ENCODE measurements at places on chromosomes 7 and 10. TPM values are rescaled to one million over a fixed set of nuclear protein-coding genes. Genes with fewer than 3 reads are reported as not detected.

DNA sequence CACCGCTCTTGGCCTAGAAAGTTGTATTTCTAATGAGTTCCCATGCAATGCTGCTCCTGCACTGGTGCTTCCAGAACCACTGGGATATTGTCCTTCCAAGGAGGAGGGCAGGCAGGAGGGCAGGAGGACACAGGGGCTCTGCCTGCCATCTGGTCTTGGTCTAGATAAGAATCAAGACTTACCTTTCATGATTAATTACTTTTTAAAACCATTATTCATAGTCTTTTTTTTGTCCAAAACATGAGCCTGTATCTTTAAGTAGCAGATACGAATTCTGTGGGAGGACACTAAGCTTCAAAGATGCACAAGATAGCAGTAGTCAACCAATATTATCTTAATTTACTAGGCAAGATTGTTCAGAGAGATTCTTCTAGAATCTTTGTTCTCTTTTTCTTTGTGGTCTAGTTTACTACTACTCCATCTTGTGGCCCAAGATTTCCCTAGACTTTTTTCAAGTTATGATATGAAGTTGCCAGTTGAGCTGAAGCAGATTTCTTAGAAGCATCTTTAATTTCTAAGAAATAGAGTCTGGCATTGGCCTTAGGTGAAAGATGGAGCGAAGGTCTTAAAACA, 57.6 kb downstream of the RBM33 start:
- no peak for DNase-seq

GRCh38 chr7:98213296-98213887, 2.2 kb downstream of the BHLHA15 start:
- DNase-seq = no peak

Gene GSTO1
- 266 TPM for polyA plus RNA-seq

GRCh38 chr10:51608211-51608610, 91.2 kb downstream of the CSTF2T start:
- DNase-seq = no peak

DNA sequence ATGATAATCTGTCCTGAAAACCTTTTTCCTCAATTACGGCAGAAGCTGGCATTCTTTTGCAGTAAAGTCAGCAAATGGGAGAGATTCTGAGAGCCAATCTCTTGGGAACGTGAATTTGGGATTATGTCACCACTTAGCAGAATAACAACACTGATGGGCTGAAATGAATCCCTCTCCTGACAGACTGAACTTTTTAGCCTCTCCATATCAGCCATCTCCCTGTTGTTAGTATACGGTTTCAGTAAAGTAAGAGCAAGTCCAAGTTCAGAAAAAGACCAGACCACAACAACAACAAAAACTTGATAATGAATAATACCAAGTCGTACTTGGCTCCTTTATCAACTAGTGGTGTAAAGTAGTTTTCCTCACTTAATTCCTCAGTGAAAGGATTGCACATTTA, 1048.8 kb downstream of the GATA3 start:
- no peak for DNase-seq

GRCh38 chr10:125016123-125016522, 74.2 kb downstream of the ZRANB1 start:
- no peak for DNase-seq

Gene CYP2C19
- 72.2 TPM for polyA plus RNA-seq

GRCh38 chr10:51273574-51273973, 199.3 kb downstream of the PRKG1 start:
- DNase-seq = no peak

DNA sequence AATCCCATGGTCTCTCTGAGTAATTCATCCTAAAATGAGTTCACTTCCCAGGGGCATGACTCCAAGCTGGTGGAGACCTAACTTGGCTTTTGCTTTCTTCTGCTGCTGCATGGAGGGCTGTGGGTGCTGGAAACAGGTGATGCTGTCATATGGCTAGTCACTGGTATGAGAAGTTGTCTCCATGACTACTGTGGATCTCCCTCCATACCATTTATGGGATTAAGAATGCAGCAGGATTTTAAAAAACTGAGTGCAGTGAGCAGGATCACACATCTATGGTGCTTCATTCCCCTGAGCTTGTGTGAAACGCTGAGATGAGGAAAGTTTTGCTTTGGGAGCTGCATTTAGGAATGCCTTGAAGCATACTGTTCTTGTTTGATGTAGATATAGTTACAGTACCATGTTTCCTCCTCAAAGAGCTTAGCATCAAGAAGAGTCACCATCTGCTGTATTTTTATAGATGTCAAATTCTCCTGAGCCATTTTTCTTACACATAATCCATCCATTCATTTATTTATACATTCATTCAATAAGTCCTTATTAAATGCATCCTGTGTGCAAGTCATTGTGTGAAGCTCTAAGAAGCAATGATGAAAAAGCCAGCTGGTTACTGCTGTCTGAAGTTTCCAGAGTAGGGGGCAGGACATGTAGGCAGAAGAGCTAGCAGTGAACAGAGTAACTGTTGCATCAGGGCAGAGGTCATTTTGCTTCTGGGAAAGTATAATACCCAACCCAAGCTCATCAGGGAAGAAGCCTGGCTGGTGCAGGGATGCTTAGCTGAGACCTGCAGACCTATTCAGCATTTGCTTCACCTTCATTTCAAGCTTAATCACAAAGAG, 534.8 kb downstream of the AUTS2 start:
- no peak for DNase-seq

DNA sequence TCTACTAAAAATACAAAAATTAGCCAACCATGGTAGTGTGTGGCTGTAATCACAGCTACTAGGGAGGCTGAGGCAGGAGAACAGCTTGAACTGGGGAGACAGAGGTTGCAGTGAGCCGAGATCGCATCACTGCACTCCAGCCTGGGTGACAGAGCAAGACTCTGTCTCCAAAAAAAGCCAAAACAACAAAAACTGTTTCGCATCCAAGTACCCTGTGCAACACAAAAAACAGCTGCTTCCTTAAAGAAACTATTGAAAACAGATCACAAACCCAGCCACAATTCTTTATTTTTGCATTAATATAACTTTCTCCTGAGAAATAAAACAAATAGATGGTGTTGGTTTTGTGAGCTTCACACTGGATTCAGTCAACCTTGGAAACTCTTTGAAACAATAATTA, 112.1 kb upstream of the AFAP1L2 start:
- DNase-seq = no peak

DNA sequence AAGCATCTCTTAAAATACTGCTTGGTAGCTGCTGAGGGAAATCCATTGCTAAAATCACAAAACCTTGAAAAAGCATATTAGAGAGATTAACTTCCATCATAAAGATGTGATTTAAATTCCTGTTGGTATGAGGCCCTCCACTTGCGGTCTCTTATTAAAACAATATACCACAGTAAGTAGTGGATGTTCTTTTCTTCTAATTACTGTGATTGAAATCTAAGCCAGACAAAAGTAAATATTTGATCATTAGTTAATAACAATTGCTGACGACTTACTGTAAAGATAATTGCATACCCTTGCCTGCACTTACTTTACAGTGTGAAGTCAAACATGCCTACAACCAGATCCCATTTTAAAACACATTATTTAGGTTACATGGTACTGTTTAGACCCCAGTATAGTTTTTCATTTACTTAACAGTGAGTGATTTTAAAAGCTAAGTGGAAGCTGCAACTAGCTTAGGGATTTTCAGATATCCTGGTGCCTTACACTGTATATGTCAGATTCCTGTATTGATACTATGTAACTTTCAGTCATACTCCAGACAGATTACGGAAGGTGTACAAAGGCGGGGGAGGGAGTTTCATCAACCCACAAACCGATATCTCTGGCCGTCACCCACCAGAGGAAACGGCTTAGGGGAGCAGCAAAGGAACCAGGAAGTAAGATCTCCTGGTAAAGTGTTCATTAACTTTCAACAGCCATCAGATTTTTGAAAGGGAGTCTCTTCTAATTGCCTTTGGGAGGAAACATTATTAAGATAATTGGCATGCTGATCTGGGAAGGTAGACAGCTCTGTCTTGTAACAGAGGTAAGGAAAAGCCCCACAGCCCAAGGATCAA, 986 bp downstream of the NRP1 start:
- DNase-seq = no peak

- DNase-seq = no peak
These were observed 428.7 kb downstream of the INHBA start for GRCh38 chr7:41274179-41274578.

GRCh38 chr10:24984906-24985305, 31.1 kb downstream of the ENKUR start:
- DNase-seq = no peak

- DNase-seq = peak; percentile 84
These were observed 6.3 kb upstream of the ZNF736 start for GRCh38 chr7:64307254-64308015.

- peak; percentile 60 for DNase-seq
These were observed at the start of gene SMKR1 for GRCh38 chr7:129501760-129502707. Gene SMKR1 (plus strand): TSS chr7:129502531. CDS start chr7:129502825, 294 bp downstream.

Gene STAG3
- 7.0 TPM for polyA plus RNA-seq

DNA sequence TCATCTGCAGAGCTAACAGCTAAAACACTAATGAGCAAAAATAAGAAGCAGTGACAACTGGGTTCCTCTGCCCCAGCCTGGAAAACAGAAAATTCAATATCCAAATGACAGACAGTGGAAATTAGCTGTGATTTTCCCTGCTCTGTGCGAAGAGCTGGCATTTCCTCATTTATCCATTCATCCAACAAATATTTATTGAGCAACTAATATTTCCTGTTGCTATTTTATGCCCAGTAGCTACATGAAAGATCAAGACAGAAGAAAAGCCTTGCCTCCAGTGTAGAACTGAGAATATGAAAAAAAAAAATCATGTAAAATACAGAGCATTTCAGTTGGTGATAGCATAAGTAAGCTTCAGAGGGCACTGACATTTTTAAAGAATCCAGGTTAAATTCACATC, 140.9 kb downstream of the ABCA13 start:
- DNase-seq = no peak

- DNase-seq = no peak
These were observed 242.8 kb downstream of the CCSER2 start for GRCh38 chr10:84571146-84571545.

Gene ASIC3
- polyA plus RNA-seq = 0.55 TPM
